ENCODE measurements at places on chromosomes 7 and 10.

DNA sequence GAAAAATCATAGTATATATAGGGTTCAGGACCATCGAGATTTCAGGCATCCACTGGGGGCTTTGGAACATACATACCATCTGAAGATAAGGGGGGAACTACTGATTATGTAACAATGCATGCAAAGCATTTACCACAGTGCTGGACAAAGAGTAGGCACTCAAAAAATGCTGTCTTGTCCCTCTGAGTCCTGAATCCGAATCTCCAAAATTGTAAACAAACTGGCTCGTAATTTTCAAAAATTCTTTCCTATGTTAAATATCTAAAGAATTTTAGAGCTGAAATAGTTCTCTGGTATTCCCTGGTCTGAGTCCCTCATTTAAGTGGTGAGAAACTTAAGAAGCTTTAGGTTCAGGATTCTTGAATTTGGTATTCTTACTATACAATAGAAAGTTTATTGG is 167.8 kb upstream of the ASAH2 start:
- no peak for DNase-seq

DNA sequence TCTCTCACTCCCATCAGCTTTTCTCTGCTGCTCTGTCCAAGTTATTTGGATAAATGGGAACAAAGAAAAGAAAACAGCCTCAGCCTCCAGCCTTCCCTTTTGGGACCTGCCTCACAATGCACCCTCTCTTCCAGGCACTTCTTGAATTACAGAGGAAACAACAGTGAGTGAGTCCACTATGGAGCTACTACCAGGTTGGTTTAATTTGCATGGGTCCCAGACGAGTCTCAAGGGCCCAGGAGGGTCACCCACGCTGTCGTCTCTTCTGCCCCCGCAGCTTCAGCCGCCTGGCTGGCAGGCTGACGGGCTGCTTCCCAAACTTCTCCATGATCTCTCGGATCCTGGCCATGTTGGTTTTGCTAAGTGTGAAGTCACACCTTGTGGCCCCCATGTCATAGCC is 80.4 kb downstream of the GPR26 start:
- no peak for DNase-seq

- no peak for DNase-seq
Measured at GRCh38 chr7:2585446-2585845, 26.7 kb downstream of the IQCE start.

DNA sequence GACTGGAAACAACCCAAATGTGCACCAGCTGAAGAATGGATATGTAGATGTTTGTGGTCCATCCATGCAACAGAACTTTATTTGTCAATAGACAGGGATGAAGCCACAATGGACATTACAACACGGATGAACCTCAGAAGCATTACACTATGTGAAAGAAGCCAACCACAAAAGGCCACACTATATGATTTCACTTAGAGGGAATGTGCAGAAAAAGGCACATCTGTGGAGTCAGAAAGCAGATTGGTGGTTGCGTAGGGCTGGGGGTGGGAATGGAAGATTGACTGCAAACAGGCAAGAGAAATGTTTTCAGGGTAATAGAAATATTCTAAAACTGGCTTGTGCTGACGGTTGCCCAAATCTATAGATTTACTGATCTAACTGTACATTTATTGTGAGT is 34.3 kb upstream of the WASHC2A start:
- no peak for DNase-seq

GRCh38 chr7:9097565-9098060 is 664.2 kb downstream of the NXPH1 start:
- DNase-seq, result no peak

DNA sequence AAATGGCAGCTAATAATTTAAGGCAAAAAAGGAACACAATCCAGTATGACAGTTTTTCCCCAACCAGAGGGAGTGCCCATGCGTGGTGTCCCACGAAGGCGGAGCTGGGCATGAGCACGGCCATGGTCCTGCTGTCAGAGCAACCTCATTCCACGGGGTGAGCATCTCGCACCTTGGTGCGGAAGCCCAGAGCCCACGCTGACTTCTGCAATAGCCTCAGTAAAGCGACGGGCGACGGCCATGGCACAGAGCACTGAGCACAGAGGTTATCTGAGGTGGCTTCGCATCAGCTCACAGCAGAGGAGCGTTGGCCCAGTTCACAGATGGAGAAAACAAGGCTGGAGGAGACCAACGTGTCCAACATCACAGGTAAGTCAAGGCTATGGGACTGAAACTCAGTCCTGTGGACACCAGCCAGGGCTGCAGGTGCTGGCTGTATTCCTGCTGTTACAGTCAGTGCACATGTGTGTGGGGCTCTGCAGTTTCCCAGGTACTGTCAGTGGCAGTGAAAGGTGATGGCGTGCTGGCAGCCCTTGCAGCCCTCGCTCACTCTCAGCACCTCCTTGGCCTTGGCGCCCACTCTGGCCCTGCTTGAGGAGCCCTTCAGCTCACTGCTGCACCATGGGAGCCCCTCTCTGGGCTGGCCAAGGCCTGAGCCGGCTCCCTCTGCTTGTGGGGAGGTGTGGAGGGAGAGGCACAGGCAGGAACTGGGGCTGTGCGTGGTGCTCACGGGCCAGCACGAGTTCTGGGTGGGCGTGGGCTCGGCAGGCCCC is 525.6 kb downstream of the PTPRN2 start:
- no peak for DNase-seq

DNA sequence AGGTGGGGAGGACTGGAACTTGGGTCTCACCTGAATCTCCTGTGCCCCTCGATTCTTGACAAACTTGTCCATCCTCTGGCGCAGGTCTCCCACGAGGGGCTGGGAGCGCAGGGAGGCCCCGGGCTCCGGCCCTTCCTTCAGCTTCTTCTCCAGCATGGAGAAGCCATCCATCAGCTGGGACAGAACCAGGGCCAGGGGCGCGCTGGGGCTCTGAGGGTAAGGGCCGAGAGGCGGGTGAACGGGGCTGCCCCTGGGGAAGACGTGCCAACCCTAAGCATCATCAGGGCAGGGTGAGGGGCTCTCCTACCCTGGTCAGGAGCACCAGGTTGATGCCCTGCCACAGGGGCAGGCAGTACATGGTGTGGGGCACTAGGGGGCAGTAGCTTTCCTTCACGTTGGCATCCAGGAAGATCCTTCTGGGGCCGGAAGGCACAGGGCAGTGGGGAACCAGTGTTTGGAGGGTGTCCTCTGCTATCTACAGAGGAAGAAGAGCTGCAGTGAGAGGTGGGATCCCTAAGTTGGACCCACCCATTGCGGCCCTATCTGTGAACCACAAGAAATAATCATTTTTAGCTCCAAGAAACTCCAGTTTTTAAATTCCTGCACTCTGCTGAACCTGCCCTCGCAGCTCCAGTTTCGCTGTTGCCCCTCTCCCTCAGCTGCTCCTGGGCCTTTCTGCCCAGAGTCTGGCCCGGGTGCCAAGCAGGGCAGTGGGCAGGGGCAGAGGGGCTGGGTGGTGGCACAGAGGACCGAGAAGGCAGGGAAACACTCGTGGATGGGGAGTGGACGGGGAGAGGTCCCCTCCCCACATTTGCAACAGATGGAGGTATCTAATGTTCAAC is 10.8 kb upstream of the PYROXD2 start:
- DNase-seq, result peak; percentile 52

DNA sequence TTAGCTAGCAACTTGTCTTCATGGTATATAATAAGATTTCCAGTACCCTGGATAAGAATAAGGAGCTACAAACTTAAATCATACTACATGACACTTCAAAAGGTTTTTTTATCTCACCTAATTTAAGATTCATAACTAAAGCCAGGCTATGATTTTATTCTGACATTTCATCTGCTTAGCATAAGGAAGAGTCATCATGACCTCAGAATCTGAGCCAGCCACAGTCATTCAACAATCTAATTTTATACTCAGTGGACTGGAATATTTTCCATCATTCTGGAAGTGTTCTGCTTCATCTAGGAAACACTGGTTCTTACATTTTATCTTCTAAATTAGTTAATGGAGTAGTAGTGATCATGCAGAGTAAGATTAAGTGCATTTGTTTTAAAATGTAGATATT is 102.1 kb upstream of the KCND2 start:
- no peak for DNase-seq

GRCh38 chr10:80497187-80498077 is 40.3 kb upstream of the SH2D4B start:
- no peak for DNase-seq
